HCT116 (cell line): ENCODE measurements at places on chromosomes 1 and 21.

DNA sequence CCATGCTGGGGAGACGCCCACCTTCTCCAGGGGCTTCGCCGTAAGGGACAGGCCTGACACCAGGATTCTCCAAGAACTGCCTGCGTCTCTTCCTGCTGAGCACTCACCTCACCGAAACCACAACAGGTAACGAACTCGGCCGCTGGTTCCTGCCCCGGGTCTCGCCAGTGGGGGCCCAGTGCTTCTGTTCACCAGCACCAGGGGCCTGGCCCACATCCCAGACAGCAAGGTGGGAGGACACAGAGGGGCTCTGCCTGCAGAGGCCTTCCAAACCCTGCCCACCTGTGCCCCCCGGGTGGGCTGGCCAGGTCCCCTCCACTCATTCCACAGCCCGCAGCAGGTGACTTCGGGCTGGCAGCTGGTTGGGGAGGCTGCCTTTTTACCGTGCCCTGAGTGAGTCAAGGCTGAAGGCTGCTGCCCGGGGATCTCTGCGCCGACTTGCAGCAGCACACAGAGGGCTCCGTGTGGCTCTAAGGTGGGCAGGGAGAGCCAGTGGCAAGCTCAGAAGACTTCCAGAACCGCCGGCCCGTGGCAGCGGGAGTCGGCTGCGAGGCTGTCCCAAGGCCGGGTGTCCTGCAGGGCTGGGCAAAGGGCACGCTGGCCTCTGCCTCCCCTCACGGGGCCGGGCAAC, 14.7 kb upstream of the COL18A1 start:
- no peak for DNase-seq

GRCh38 chr1:160219062-160219929, 14.1 kb downstream of the PEA15 start:
- DNase-seq = peak; percentile 19

- no peak for DNase-seq
Observed at GRCh38 chr1:98188774-98189173, 267.9 kb upstream of the DPYD start.

- DNase-seq = peak; percentile 44
Observed at GRCh38 chr1:225987491-225988316, 11.4 kb downstream of the SDE2 start.

GRCh38 chr1:173553312-173553711, 49.6 kb downstream of the SLC9C2 start:
- DNase-seq = no peak

- DNase-seq = no peak
Observed at GRCh38 chr21:21000591-21001175, 2.5 kb downstream of the NCAM2 start.

DNA sequence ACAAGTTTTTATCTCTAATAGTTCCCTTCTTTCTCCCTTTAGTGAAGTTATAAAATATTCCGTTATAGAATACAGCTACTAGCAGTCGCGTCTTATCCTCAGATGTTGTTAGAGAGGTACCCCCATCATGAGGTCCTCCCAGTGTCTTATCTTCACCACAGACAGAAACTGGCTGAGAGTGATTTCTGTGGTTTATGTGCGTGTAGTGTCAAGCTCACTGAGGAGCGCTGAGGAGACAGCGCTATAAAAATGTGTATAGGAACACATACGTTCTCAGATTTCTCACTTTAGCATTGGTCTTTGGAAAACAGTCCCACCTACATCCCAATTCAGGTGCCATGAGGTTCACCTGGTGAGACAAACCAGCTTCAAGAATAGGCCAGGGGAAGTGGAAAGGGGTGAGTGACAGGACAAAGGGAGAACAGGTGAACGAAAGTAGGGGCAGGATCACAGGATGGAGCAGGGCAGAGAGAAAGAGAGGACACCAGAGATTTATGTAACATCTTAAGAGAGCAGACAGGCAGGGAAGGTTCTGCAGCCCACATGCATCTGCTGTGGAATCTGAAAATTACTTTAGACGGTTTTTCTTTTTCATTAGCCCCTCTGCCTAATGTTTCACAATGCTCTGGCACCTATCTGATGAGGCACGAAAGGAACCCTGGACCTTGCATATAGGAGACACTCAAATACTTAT, 2.7 kb upstream of the PLEKHO1 start:
- DNase-seq = no peak

- DNase-seq = no peak
Observed at GRCh38 chr1:109625176-109625575, 5.5 kb downstream of the AMPD2 start.

DNA sequence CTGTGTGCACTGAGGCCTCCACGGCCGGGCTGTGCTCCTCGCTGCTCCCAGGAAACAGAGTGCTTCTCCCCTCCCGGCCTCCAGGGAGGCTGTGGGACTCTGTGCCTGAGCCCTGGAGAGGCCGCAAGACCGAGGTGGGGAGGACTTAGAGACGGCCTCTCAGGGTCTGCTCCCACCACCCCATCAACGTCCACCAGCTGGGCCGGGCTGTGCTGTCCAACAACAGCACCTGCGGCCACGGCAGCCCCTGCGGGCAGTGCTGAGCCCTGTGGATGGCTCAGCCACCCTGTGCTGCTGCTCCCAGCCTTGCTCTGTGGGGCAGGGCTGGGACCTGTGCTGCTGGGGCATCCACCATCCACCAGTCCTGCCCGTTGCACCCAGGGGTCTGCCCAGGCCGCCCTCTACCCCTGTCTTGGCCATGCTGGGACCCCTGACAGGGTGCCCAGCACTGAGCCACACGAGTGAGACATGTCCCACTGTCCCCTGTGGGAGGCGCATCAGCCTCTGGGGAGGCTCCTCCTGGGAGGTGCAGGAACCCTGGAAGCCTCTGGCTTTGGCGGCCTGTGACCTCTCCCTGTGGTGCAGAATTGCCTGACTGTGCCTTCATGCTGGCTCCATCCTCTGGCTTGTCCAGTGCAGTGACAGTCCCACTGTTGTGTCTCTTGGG, 31.2 kb upstream of the LRRC3 start:
- no peak for DNase-seq
